ENCODE measurements at places on chromosomes 6 and 20.

GRCh38 chr6:74087899-74088298 is 391.9 kb downstream of the CD109 start:
- no peak for DNase-seq

DNA sequence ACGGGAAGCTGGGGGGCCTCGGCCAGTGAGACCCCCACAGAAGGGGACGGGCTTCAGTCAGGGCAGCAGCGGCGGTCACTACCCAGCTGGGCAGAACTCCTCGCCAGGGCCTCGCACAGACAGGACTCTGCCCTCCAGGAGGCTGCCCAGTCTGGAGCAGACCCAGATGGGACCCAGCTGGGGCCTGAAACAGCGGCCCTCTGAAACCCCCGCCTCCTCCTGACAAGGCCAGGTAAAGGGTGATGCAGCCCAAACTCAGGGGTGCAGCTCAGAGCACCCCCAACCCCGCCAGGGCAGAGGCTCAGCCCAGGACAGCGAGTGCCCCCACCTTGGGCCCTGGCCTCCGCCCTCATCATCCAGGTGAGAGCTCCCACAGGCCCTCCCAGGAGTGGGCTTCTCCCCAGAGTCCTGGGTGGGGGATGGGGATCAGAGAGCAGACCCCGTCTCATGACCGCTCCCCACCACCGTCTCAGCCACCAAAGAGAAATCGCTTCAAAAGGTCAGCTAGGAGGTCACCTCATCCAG is 2.2 kb downstream of the EEF1A2 start:
- DNase-seq = no peak

DNA sequence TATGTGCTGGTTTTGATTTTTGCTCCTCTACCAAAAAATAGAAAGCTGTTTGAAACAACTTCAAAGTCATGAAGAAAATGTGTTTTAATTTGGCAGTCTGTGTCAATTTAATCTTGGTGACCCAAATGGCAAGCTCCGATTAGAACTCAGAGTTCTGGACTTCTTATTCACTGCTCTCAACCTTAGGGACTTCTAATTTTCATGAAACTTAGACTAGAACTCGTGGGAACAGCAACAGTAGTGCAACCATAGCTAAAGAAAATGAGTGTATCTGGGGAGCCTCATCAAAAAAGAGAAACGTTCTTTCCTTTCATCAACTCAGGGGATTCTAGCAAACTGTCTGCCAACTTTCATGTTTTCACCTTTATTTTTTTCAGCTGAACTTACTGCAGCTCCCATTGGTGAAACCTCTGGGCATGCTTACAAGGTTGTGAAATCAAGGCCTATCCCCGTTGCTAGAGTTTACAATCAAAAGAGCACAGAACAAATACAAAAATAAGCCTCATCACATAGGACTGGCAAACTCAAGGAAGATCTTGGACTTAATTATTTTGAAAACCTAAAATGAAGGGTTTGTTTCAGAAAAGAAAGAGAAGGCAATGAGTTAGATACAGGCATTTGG is 114.0 kb upstream of the HSF2 start:
- no peak for DNase-seq

DNA sequence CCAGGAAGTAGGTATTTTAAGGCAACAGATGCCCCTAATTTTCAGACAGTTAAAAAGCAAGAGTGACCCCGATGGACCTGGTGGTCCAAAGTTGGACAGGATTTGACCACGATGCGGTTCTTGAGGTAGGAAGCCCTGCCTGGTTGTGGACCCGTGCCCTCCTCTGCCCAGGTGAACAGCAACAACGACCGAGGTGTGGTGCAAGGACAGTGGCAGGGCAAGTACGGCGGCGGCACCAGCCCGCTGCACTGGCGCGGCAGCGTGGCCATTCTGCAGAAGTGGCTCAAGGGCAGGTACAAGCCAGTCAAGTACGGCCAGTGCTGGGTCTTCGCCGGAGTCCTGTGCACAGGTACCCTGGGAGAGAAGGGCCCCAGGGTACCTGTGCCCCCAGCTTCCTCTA is 18.7 kb downstream of the TGM6 start:
- no peak for DNase-seq

DNA sequence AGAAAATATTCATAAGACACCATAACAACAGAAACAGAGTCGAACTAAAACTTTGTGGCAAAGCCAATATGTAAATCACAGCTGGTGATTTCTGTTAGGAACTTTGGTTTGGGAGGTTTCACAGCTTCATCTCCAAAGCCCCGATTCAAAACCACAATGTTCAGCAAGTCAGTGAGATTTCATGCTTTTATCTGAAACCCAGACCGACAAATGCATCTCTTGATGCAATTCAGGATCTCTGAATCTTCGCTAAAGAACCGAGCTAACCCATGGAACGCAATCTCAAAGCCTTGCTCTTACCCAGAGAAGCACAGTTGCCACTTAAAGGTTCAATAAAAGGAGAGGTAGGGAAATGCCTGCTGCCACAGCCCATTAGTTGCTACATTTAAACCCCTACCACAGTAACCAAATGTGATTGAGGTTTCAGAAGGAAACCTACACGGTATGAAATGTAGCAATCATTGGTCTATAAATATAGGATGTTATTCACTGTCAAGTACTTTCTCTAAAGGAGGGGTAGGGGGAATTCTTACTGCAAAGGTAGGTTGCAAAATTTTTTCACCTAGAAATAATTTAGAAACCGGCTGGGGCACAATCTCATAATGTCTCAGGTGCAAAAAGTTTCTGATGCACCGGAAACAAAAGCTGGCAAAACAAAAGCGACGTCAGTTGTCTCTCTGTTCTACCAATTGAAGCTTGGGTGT is 381.0 kb upstream of the ARID1B start:
- DNase-seq = peak; percentile 74

DNA sequence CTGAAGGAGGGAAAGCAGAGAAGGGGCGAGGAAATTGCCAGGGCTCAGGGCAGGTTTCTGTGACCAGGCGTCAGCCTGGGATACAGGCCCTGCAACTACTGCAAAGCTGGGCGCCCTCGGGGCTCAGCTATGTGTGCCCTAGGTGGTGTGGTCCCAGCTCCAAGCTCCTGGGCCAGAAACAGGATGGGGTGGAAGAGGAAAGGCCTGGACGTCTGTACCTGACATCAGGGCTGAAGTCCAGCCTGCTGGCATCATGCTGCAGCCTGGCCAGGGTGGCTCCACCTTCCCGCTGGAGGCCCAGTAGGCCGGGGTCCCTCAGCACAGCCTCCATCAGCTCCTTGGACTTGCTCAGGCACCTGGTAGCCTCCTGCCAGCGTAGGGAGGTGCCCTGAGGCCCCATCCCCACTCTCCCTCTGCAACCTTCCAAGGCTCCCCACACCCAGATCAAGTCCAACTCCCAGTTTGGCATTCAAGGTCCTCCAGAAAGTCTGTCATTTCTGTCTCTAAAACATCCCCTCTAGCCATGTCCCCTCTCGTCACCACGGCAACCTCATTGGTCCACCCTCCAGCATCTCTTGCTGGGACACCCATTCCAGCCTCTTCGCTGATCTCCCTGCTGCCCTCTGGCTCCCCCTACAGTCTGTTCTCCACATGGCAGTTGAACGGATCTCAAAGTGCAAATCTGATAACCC is 38.2 kb downstream of the KIAA1755 start:
- peak; percentile 18 for DNase-seq
